Germinal center (tissue), 1 donor: ENCODE measurements at places on chromosomes 7 and 10.

DNA sequence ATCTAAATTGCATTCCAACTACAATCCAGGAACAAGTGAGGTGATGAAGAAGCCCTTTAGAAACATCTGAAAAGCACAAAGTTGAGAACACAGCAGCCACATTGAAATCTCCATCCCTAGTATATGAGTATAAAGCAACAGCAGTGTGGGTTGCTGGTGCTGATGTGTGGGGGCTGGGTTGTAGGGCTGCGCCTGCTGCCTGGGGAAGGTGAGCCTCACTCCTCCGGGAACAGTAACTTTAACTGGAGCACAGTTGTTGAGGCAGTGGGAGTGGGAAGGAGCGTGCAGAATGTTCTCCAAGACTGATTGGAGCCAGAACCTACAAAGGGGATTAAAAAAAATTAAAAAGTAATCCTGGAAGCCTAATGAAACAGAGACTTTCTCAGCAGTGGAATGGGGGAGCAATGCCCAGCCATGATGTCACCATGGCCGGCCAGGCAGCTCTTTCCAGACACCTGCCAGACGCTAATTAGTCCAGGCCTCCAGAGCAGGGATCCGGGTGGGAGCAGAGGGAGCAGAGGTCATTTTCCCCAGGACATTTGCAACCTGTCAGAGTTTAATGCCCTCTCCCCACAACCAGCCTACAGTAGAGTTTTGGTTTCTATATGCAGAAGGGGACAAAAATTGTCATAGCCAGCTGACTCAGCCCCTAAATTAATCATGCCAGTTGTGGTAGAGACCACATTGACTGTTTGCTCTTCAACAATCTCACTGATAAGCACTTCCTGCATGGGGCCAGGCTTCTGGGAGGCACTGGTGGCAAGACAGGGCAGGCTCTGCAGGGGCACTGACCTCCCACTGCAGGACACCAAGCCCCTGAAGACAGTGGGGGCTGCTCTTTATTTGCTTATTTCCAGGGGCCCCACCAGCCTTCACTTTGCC, 133.0 kb upstream of the ZNF32 start:
- DNase-seq = no peak

GRCh38 chr7:113677811-113678210, 241.0 kb downstream of the PPP1R3A start:
- no peak for DNase-seq

DNA sequence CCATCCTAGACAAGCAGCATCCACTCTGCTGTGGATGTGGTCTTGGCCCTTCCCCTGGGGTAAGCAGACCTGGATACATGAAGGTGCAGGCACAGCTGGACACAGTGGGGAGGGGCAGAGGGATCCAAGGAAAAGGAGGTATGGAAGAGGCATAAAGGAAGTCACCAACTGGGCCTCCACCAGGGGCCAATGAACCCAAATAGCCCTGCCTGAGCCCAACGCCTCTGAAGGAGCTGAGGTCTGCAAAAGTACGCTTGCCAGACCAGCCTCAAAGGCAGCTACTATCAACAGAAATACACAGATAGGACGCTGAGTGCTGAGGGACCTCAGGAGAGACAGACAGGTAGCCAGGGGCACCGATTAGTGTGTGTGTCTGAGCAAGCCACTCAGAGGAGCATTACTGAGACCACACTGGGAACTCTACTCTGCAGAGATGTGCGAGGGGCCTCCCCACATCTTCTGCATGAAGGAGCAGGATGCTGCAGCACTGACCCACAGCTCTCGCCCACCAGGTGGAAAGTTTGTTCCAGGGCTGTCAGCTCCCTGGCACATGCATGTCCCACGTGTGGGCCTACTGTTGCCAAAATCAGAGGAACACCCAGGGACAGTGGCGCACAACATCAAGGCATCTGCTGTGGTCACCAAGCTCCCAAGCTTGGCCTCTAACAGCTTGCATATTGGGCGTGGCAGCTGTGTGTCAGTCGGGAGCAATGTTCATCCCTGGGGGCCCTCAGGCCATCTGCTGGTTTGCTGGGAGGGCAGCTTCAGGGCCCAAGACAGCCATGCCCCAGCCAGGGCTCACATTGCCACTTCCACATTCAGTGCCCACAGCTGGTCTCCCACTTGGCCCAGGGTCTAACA, 40.0 kb downstream of the MKI67 start:
- DNase-seq = no peak

GRCh38 chr7:138954545-138955475, 26.4 kb downstream of the KIAA1549 start:
- DNase-seq = no peak

DNA sequence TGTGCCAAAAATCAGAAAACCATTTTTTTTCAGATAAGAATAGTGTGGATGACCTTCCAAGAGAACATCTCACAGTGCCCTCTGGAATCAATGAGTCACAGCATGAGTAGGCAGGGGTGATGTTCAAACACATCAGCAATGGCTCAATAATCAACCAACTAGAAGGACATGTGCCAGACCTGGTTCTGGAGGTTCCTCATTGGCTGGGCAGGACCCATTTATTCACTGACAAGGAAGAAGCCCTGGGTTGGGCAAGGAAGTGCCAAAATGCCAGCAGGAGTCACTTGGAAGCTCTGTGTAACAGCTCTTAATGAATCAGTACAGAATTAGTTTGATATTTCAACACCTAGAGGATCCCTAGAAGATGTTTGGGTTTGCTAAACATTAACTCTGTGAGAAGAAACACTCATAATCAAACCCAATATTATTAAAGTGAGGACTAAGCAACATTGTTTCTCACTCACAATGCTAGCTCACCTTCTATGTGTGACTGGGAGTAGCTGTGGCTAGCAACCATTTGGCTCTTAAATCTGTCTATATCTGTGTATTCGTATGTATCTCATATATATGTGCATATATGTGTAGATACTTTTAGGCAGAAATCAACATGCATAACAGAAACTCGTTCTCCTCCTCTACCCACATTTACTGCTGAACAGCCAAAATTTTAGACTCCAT, 72.3 kb upstream of the APBB1IP start:
- no peak for DNase-seq

DNA sequence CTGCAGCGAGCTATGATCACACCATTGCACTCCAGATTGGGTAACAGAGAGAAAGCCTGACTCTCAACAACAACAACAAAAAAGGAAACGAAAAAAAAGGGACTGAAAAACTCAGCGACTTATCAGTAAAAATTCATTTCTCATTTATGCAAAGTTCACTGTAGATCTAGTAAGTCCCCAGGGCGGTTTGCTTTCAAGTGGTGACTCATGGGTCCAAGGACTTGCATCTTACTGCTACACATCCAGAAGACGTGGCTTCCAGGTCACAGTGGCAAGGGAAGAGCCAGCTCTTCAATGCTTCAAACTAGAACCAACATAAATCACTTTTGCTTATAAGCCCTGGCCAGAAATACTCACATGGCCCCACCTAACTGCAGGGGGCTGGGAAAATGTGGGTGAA, 178.3 kb upstream of the AUTS2 start:
- DNase-seq = no peak
